GM23338 (cell line): ENCODE measurements at places on chromosomes 1 and 21. TPM values are rescaled to one million over a fixed set of nuclear protein-coding genes. Genes with fewer than 3 reads are reported as not detected.

Gene WNT3A
- 0.07 and 0.12 TPM in 2 replicates for total RNA-seq

Gene WLS
- 1.2 and 2.7 TPM in 2 replicates for total RNA-seq

DNA sequence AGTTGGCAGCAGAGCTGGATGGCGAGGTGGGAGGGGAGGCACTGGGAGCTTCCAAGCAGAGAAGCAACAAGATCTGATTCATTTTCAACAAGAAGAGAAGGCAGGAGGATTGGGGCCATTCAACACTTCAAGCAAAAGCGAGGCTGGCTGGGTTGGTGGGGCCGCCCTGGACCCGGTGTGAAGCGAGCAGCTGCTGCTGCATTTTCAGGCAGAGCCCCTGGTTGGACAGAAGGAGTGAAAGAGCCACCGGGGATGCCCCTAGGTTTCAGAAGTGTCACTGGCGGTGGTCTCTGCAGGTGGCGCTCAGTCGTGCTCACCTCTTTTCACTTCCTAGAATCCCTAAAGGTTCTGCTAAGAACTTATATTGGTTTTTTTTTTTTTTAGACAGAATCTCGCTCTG is 18.0 kb downstream of the SLC2A7 start:
- no peak for DNase-seq

DNA sequence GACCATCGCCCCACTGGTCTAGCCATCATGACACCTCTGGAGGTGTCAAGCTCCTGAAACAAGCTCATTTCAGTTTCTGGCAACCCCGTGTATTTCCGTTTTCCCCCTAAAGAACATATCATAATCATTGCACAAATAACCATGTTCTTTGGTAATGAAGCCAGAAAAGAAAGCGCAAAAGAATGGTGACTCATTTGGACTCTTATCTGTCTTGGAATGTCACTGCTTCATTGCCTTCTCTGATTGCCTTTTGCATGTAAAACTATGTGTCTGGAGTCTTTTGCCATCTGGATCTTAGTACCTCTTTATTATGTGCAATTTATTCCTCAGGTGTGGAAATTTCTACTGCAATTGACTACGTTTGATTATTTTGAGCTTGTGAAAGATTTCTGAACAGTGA is 110.5 kb downstream of the COLGALT2 start:
- DNase-seq = no peak

- no peak for DNase-seq
These were observed 112.2 kb downstream of the GALNT2 start for GRCh38 chr1:230179249-230179648.
